Hematopoietic multipotent progenitor cell treated with erythropoietin and hydrocortisone succinate and interleukin-3 and kit ligand, for 8 days (in vitro differentiated cells): ENCODE measurements at places on chromosomes 7 and 10.

GRCh38 chr7:134890246-134891240 is 95.8 kb upstream of the AGBL3 start:
- no peak for DNase-seq

DNA sequence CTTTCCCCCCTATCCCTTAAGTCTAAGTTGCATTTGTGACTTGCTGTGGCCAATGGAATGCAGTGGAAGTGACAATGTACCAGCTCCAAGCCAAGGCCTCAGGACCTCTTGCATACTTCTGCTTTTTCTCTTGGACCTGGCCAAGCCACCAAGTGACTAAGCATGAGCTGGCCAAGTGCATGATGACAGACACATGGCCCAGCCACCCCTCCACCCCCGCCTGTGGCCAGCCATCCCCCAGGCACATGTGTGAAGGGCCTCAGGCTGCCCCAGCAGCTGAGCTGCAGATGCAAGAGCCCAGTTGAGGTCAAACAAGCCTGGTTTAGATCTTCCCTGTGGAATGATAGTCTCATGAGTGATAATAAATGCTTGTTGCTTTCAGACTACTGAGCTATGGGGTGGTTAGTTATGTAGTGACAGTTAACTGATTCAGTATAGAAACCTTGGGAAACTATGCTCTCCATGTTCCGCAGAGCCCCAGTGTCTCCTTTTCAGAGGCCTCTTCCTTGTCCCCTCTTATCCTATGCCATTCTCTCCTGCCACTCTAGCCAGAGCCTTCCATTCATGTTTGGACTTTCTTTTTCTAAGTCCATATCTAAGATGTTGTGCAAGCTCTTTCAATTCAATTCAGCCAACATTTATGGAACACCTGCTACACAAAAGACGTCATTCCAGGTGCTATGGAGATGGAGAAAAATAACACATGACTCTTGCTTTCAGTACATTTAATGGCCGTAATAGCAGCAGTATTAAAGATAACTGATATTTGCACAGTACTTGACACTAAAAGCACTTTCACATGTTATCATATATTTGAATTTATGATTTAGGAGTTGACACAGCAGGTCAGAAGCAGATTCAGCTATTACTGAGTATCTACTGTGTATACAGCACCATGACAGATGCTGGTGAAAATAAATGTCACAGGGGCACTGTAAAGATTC is 55.5 kb upstream of the LOXL4 start:
- peak; percentile 63 for DNase-seq

GRCh38 chr10:71367271-71367670 is 29.4 kb upstream of the CDH23 start:
- no peak for DNase-seq

- no peak for DNase-seq
Measured at GRCh38 chr10:7195118-7195517, 215.7 kb downstream of the SFMBT2 start.

DNA sequence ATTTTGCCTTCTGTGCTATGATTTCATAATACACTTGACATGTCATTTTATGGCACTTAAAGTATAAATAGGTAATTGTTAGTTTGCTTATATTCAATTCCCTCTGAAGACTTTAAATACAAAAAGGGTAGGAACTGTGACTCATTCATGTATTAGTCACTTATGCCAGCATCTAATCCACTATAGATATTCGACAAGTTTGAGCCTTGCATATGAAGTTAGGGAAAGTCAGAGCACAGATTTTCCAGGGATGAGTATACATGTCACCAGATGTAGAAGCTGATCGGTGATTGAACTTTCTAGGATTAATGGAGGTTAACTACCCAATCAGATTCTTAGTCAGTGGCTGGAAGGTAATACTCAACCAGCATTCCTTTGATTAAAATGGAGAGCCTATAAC is 1321.5 kb downstream of the XPNPEP1 start:
- no peak for DNase-seq

GRCh38 chr10:80290474-80291220 is 1.2 kb upstream of the MAT1A start:
- no peak for DNase-seq

DNA sequence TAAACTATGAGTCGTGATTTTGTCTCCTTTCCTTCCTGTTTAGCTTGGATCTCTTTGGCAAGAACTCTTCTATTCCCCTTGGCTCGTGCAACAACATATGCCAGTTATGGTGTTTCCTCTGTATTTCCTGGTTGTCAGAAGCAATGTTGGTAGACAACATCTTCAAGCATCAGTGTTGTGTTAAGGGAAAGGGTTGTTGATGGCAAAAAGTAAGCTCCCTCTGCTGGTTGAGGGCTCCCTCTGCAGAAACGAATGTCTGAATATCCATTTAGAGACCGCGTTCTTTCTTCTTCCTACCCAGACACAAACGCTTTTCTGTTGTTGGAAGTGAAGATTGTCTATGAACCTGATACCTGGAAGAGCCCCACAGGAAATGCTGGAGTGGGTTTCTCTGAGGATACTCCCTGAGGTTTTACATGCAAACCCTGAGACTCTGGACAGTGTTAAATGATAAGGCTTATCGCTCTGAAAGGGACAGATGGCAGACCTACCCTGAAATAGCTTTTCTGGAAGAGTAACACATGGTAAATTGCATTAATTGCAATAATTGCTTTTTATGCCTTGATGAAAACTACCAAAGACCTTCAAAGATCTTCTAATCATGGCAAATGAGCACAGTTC is 23.5 kb upstream of the C1QL3 start:
- DNase-seq: peak; percentile 47

- DNase-seq: peak; percentile 15
Measured at GRCh38 chr7:39414224-39415035, 151.8 kb upstream of the YAE1 start.

GRCh38 chr10:120929166-120929565 is 78.0 kb downstream of the WDR11 start:
- no peak for DNase-seq

GRCh38 chr7:20238754-20239324 is 21.7 kb upstream of the MACC1 start:
- peak; percentile 60 for DNase-seq

DNA sequence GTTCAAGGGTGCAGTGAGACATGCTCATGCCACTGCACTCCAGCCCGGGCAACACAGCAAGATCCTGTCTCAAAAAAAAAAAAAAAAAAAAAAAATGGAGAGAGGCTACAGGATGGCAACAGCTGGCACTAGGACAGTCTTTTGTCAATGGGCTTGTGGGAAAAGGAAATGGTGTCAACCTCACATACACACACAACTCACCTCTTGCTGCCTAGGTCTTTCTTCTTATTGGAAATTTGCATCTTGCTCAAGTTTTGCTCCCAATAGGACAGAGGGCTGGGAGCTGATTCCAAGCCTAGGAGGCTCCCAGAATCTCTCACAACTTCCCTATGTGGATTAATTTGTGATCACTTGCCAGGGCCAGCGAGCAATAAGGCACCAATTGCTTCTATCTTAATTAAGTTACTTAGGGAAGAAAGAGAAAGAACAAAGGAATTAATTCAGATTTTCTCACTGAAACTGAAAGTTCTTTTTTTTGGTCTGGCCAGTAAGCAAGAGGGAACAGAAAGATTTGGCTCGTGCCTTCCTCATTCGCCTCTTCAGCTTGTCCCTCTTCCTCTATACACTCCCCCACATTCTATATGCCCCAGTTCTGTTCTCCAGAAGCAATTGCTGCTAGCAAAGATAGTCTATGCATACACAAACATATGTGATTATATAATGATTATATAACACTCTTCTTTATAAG is 33.8 kb downstream of the MAP3K8 start:
- DNase-seq: no peak

- DNase-seq: no peak
Measured at GRCh38 chr10:124204726-124205125, 111.3 kb upstream of the CHST15 start.
